CD4-positive, alpha-beta T cell treated with Interleukin-15 for 4 hours (primary cell): ENCODE measurements at places on chromosomes 16 and 17.

GRCh38 chr16:8084302-8084701 lies 506.0 kb downstream of the TMEM114 start:
- DNase-seq, result no peak

DNA sequence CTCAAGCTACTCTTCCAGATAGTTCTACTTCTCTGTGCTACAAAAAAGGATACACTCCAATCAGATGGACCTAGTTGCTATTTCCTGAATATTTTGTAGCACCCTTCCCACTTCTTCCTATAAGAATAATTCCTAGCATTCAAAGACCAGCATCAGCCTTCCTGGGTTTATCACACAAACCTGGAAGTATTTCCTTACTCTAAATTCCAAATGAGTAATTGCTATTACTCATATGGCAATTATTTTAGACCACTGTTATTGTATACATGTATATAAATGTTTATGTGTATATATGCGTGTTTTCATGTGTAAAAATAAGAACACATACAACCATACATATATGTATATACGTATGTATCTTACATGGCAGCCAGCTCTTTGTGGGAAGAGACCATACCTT lies 130.6 kb downstream of the MYO1D start:
- DNase-seq, result no peak

GRCh38 chr16:2967211-2967631 lies 1.9 kb upstream of the PAQR4 start:
- no peak for DNase-seq

- DNase-seq, result no peak
Observed at GRCh38 chr16:51243936-51244436, 92.9 kb upstream of the SALL1 start.
